ENCODE measurements at places on chromosomes 12 and 14.

DNA sequence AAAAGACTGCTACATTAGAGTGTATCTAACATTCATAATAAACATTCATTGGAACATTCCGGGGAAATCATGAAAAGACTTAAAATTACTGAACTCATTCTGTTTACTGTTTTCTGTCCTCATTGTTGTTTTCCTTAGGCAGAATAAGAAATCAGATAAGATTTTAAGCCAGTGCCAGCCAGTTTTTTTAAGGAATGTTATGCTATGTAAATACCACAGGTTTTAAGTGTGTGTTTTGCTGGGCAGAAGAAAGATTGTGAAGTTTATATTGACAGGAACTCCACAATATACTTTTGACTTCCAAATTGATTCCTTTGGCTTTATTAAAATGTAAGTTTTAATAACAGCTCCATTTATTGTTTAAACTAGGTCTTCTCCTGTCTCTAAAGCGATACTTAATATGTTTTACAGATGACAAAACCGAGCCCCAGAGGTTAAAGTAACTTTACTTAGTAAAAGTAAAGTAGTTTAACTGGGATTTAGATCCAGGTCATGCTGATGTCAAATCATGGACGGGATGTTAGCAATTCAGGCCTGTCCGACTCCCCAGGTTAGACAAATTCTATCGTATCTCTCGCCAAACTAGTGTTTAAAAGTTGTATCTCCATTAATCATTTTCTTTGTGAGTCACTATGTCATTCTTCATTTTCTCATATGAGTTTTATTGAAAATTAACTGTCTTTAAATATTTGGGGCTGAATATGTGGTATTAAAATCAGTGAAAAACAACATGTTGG lies 1.7 kb downstream of the LARP4 start:
- DNase-seq = no peak

- DNase-seq = peak; percentile 57
These were observed 106.3 kb downstream of the PTCSC3 start for GRCh38 chr14:36070031-36070719.

DNA sequence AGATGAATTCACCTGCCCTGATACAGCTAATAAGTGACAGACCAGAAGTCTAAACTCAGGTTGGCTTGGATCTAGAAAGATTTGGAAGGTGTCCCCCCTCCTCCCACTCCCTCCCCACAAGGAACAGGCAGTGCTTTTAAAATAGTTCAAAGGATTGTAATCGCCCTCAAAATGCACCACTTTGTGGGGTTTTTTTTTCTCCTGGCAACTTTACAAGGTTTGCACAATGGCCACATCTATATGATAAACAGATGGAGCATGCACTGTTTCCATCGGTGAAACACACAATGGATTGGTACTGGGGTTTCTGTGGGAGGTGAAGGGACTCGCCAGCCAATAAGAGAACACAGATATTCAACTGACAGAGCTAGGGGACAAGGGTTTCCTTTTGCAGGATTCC lies 137.4 kb downstream of the LLPH start:
- no peak for DNase-seq

- DNase-seq = peak; percentile 36
These were observed 165.4 kb downstream of the GCH1 start for GRCh38 chr14:54737132-54737711.

- no peak for DNase-seq
These were observed 51.3 kb downstream of the IQSEC3 start for GRCh38 chr12:117816-118345.

- no peak for DNase-seq
These were observed 435.8 kb downstream of the NRXN3 start for GRCh38 chr14:78605897-78606500.

- DNase-seq = peak; percentile 10
These were observed 316.5 kb upstream of the OR4E1 start for GRCh38 chr14:21990116-21990515.

DNA sequence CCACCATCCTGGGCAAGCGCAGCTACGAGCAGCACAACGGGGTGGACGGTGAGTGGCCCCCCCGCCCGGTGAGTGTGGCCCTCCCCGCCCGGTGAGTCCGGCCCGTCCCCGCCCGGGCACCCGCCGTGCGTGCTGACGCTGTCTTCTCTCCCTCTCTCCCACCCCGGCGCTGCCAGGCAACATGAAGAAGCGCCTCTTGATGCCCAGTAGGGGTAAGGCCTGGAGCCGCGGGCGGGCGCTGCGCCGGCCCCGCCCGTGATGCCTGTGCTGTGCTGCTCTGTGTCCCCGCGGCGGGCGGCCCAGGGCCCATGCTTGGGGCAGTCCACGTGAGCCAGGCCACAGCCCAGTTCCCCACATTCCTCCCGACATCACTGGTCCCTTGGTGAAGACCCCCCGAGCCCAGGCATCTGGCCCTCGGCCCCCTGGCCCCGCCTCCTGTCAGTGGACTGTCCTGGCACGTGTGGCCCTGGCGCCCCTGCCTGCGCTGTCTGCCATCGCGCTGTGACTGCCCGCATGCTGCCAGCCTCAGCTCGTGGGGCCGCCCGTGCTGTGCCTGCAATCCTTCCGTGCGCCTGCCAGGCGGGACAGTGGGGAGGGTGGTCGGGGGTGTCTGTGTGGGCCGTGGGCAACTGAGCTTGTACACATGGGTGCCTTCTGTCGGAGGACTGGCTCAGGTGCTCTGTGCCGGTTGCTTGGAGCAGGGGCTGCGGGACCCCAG lies 7.9 kb upstream of the CRIP2 start:
- DNase-seq = no peak

DNA sequence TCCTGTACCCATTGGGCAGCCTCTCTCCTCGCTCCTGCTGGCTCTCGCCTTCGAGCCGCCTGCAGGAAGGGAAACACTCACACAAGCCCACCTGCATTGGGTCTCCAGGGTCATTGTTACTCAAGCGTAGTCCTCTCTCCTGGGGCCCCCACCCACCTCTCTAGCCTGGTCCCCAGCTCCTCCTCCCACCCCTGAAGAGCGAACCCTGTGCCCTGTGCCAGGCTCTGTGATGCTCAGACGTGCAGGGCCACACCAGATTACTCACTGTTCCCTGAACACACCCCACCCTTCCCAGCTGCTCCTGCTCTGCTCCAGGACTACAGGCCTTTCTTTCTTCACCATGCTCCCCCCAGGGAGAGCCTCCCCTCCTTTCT lies 88.1 kb downstream of the NINJ2 start:
- peak; percentile 29 for DNase-seq

DNA sequence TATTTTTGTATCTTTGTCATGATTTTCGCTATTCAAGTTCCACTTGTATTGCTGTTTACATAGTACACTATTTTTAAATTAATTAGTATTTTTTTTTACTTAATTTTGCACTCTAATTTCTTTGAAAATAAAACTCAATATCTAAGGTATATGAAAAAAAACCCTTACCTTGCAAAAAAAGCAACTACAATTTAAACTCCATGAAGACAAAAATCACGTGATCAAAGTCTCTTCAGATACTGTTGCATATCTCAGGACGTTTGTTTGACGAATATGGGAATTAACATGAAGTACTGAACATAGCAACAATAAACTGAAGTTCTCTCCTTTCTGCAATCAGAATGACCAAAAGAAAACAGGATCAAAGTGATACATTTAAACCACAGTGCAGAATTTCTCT lies 968.4 kb upstream of the SEL1L start:
- no peak for DNase-seq

DNA sequence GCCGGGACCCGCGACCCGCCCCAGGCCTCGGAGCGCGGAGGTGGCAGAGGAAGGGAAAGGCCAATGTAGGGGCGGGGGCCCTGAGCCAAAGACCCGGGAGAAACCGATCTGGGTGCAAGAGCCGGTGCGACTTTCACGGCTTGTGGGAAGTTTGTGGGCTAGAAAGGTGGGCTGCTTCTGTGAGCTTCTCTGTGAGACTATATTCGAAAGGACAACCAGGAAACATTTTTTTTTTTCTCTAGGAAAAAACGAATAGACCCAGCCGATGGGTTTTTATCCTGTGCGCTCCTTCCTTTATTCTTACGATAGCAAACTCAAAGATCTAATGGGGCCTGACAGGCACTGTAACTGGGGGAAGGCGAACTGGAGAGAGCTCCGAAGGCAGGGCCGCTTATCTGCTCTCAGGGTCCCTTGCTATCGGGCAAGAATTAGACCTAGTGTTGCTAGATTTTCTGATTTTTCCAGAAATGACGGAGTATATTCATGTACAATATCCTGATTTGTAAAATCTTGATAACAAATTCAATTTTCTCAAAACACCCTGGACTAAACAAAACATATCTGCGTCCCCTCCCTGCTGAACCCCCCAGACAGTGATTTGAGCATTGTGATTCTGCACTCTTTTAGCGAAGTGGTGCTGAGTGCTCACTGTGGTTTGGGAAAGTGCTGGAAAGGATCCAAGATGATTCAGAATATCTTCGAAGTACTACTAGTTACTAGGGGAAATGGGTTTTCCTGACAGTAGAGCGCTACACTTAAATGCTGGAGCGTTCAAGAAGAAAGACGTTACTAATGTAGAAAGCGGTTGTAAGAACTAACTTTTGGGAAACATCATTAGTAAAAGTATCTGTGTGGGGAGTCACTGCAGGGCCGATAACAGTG lies 563 bp upstream of the STXBP6 start:
- DNase-seq = no peak

GRCh38 chr12:48025281-48025680 lies 21.0 kb upstream of the COL2A1 start:
- DNase-seq = no peak

DNA sequence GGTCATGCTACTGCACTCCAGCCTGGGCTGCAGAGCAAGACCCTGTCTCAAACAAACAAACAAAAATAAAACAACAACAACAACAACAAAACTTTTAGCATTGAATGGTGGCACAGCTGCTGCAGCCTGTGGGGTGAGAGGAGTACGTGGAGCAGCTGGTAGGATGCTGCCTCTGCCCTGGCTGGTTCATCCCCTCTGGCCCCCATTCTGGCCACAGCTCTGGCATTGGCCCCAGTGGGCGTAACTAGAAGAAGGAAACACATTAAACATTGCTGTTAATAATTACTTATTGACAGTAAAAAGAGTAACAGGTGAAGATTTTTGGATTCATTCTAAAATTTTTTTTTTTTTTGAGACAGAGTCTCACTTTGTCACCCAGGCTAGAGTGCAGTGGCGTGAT lies 28.8 kb upstream of the C2CD5 start:
- DNase-seq = no peak

- DNase-seq = no peak
These were observed 15.6 kb upstream of the RNU6-7 start for GRCh38 chr14:32186248-32186647.

DNA sequence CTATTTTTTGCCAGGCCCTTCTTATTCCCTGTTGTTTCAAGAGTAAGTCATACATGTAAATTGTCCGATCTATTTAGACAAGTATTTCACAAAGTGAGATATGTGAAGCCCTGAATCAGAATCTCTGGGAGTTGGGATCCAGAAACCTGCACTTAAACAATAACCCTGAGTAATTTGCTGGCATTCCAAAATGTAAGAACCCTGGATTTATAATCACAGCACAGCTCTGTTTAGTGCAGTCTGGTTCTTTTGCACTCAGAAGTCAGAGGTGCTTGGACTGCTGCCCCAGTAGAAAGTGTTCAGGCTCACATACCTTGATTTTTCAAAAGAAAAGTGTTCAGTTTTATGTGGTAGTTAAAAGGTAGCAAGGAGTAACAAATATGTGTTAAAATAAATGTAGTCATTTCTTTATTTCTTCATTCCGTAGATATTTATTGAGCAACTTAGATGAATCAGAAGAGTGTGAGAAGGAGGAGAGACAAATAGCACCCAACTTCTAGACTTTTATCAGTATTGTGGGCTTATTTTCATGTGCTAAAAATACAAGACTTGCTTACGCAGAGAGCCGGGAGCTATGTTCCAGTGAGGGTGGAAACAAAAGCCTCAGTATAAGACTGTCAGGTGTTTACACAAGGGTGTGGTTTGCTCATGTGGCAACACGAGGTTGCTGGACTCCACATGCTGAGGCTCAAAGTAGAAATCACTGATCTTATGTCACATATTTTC lies 70.1 kb downstream of the SYNE2 start:
- peak; percentile 70 for DNase-seq

- DNase-seq = no peak
These were observed 65.0 kb downstream of the CHGA start for GRCh38 chr14:92987713-92988510.

GRCh38 chr12:57604454-57604991 lies at the start of gene DTX3:
Gene DTX3 (plus strand): TSS chr12:57604824. CDS start chr12:57606518, 1,694 bp downstream.
- no peak for DNase-seq

- DNase-seq = no peak
These were observed 2.3 kb downstream of the DICER1 start for GRCh38 chr14:95155045-95155444.

DNA sequence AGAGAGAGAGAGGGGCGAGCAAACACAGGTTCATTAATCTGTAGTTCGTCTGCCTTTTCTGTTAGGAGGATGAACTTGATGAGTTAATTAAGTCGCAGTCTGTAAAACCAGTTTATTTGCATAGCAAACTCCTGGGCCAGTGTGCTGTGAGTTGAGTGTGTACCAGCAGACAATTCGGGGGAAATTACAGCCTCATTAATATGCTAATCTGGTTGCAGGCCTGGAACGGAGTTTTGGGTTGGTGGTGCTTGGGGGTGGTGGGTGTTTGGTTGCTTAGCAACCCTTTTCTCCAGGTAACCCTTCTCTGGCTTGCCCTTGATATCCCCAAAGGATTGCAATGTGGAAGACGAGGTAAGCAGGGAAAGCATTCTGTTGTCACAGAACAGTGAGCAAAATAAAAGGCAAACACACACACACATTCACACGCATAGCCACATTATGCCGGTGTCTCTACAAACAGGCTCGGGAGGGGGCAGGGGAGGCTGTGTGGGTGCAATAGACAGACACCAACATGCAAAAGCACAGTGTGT lies 29.2 kb upstream of the LHX5 start:
- no peak for DNase-seq
